ENCODE measurements at places on chromosomes 2 and 18. TPM values are rescaled to one million over a fixed set of nuclear protein-coding genes. Genes with fewer than 3 reads are reported as not detected.

MORN2 gene
- 5.7 TPM for total RNA-seq

COL3A1 gene
- total RNA-seq, result not detected

MARCHF7 gene
- total RNA-seq, result 88.8 TPM

ADAM23 gene
- total RNA-seq, result 16.4 TPM

OSBPL6 gene
- total RNA-seq, result 14.4 TPM

GPR75 gene
- total RNA-seq, result 5.6 TPM

IL1A gene
- not detected for total RNA-seq

ITGB6 gene
- not detected for total RNA-seq

GALR1 gene
- total RNA-seq, result 0.49 TPM

RGPD5 gene
- total RNA-seq, result 88.5 TPM

FMNL2 gene
- 166 TPM for total RNA-seq

All from glutamatergic neuron (in vitro differentiated cells).